ENCODE measurements at places on chromosomes 6 and 20.
A peak's percentile ranks its signal among the peaks of the same experiment; 100 is the strongest.

DNA sequence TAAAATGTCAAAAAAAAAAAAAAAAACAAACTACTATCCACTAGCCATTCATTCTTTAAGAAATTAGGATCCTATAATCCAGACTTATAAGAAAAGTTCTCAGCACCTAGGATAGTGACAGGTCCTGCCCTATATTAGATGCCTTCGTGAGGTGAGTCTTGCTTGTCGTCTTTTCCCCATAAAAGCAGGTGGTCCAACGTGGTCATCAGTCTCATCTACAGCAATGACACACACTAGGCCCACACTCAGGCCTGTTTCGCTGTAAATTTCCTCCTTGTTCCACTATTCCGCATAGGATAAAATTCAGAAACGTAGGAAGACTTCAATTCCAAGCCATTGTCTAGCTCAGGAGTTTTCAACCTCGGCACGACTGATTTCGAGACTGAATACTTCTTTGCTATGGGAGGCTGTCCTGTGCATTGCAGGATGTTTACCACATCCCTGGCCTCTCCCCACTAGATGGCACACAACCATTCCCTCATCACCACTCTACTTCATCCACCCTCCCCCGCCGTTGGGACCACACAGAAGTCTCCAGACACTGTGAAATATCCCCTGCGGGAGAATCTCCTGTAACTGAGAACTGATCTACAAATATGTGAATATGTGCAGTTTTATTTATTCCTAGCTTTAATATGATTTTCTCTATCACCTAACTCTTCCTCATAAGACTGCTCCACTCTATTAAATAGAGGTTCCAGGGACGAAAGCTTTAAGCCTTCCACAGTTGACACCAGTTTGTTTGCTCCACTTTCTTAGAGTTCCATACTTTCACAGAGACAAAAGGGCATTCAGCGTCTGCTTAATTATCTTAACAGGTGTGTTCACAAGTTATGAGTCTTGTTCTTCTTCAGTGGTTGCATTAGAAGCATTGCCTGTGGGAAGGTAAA is 346.3 kb downstream of the BMP2 start:
- peak; percentile 52 for DNase-seq

- peak; percentile 2 for DNase-seq
Measured at GRCh38 chr6:24357336-24358218, at the start of gene DCDC2. Gene DCDC2, minus strand, starts transcription at chr6:24358059. Its CDS starts 309 bp downstream, at chr6:24357750.

- peak; percentile 46 for DNase-seq
Measured at GRCh38 chr6:100446115-100447080, 18.3 kb downstream of the SIM1 start.

DNA sequence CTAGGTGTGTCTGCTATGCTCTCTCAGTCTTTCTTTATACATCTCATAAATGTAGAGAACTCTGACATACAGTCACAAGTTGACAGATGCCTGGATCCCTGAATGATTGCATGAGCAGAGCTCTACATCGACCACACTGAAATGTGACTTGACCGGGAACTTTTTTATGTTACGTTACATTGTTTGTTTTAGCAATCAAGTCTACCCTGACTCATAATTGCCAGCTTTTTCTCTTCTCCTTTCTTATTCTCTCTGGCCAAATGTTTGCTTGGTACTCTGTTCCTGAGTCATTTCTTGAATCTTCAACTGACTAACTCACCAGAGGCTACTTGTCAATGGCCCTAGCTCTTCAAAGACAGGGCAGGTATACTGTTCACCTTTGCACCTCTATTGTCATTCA is 213.6 kb upstream of the DTNBP1 start:
- DNase-seq, result no peak

DNA sequence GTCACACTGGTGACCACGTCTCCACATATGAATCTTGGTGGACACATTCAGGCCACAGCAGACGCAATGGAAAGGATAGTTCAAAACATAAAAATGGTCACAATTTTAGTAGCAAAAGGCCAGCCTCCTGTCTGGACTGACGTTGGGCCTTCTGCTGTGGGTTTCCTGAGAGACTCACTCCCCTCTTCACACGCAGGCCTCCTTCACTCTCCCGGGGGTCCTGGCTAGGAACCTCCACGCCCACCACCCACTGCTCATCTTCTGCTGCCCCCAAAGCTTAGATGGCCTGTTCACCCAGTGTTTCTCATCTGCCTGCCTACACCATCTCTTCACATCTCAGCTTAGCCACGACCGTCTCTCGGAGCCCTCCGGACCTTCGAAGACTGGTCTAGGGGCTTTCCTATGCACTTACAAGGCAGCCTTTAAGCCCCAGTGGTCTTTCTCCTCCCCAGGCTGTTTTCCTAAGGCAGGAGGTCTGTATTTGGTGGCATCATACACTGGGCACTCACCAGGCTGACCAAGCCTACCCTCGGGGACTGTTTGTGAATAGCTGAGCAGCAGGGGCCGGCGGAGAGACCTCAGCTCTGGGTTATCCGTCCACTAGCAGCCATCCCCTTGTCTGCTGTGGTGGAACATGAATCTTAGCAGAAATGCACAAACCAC is 46.6 kb upstream of the AFDN start:
- DNase-seq, result no peak

- DNase-seq, result no peak
Measured at GRCh38 chr6:52283111-52283510, 1.4 kb downstream of the MCM3 start.

DNA sequence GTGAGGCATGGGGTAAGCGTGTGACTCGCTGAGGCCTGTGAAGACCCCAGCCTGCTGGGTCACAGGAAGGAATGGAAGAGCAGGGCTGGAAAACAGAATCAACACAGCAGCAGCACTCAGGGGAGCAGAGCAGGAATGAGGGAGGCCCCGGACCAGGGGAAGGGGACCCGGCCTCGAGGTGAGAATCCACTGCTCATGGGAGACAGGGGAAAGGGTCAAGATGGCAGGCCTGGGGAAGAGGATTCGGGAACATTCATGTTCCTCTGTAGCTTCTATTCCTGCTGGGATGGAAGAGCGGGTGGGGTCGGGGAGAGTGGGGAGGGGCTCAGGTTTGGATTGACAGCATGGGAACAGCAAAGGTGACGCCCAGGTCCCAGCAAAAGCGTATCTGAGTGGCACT is 59.4 kb downstream of the NPEPL1 start:
- no peak for DNase-seq
